ENCODE measurements at places on chromosomes 7 and 10. TPM values are rescaled to one million over a fixed set of nuclear protein-coding genes. Genes with fewer than 3 reads are reported as not detected.

DNA sequence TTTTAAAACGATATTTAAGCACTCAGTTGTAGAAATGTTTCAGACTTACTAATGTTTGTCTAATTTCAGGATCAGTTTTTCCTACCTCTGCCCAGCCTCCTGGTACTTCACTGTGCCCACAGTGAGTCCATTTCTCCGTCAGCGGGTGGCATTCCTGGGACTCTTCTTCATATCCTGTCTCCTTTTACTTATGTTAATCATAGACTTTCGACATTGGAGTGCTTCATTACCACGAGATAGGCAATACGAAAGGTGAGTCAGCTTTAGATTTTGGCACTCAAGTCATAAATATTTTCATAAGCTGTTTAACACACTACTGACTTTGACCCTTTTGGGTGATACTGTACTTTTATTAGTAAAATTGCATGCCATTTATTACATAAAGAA lies 2.1 kb downstream of the ENTPD7 start:
- DNase-seq, result no peak

DNA sequence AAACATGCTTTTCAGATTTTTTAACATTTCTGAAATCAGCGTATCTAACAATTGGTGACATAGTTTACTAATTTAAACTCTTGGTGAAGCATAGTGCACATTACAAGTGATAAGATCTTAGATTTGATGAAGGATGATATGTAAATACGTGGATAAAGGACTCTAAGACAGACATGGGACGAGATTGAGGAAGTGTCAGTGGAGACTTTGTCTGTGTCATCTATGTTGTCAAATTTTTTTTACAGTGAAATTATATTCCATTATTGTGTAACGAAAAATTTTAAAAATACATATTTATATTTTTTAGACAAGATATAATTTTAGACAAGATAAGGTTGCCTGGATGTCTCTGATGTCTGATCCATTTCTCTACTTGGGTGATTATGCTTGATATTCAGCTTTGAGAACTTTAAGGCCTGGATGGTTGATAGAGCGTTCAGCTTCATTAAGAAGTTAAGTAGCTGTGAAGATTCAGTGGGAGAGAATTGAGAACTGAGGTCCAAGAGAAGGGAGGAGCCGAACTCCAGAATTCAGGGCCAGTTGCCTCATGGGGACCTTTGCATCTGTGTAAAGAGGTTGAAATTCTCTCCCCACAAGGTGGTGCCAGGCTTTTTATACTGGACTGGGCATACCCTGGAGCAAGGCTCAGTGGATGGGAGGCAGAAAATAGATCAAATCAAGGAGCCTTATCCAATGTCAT lies 62.7 kb downstream of the KAT6B start:
- DNase-seq, result no peak

DNA sequence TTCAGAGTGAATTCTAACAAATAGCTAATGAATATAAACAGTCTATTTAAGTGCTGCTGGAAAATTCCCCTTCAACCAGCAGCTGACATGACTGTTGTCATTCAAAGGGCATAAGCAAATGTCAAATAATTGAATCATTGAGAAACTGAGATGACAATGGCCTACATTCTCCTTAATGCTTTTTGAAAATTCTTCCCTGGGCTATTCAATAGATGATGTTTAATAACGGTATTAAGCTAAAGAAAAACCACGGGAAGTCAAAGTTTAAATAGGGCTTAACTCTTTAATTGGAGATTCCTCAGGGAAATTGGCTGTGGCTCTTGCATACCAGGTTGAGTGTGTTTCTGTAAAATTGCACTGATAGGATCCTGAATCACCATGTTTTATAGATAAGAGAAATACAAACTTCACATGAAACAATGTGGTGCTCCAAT lies 77.0 kb downstream of the ARL4A start:
- DNase-seq, result no peak

DNA sequence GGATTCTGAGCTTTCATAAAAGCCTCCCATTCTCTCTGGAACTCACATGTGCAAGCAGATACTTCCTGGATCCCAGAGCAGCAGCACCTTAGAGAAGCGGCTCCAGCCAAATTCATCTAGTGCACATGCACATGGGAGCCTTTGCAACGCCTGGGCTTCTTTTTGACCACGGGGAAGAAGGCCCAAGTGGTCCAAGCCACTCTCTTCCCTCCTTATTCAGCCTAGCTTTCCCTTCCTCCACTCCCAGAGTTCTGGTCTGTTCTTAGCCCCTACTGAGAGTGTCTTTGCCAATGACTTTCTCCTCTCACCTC lies 118.7 kb downstream of the ZNF365 start:
- no peak for DNase-seq

- no peak for DNase-seq
These were observed 297.7 kb downstream of the CCDC3 start for GRCh38 chr10:12703813-12704212.

Gene ZNF32
- total RNA-seq, result 32.3 TPM

Data from upper lobe of right lung (tissue), 1 donor.